Glutamatergic neuron (in vitro differentiated cells): ENCODE measurements at places on chromosomes 7 and 10.

DNA sequence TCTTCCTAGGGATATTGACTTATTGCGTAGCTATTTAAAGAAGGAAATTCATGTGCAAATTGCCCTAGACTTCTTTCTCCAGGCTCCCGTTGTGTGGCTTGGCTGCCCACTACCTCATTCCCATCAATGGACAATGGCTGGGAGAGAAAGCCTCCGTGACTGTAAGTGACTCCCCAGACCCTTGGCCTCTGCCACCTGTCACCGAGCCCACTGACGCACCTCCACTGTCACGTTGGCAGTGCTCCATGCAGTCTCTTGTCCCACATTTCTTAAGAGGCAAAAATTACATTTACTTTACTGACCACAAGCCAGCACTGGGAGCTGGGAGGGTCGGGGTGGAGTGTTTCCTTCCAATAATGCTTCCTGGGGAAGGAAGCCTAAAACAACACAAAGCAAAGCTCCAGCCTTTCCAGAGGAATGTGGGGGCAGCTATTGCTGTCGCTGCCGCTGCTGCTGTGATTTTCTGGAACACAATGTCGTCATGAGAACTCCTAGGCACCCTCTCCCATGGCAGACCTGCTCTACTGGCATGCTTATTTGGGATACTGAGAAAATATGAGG is 89.7 kb upstream of the STEAP1B start:
- no peak for DNase-seq

GRCh38 chr7:122535086-122535485 is 163.8 kb downstream of the RNF133 start:
- DNase-seq: no peak

DNA sequence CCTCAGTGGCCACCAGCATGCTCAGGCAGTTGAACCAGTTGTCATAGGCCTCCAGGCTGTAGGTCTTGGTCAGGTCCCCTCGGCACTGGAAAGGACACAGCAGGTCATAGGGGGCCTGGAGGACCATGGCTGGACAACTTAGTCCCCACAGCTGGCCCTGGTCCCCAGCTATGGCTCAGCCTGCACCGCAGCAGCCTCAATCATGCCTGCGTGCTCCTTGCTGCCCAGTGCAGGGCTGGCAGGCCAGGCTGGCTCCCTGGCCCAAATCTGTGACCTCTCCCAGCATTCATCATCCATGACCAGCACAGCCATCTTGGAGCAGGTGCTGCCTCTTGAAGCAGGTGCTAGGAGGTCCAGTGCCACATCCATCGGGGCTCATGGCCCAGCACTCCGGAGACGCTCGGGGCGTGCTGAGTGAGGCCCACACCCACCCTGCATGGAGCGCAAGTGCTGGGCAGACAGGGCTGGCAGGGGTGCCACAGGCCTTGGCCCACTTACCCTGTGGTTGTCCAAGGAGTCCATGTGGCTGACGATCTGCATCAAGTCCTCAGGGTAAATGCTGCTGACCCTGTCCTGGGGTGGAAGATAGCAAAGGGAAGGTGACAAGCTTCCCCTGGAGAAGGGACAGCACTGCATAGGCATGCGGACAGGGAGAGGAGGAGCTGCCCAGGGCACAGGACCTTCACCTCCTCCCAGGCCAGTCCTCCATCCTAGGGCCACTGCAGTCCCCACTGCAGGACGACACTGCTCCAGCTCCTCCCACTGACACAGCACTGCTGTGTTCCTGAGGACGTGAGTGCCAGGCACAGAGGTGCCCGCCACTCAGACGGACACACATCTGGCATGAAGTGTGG is 61.7 kb downstream of the CSGALNACT2 start:
- DNase-seq: no peak

DNA sequence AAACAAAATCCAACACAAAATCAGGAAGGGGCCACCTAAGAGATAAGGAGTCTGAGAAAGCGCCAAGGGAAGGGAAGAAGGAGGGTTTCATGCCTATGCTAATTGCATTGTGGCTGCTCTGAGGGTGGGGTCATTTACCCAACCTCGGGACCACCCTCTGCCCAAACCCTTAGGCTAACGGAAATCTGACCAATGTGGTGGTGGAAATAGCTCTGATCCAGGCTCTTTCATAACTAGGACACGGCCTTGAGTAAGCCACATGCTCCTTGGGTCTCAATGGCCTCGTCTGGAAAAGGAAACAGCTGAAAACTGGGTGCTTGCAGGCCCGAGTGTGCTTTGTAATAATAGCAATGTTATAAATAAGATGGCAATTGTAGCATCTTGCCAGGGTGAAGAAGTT is 14.9 kb upstream of the SRGN start:
- no peak for DNase-seq

- peak; percentile 77 for DNase-seq
These were observed 645 bp downstream of the SLC26A4 start for GRCh38 chr7:107661081-107661864.

DNA sequence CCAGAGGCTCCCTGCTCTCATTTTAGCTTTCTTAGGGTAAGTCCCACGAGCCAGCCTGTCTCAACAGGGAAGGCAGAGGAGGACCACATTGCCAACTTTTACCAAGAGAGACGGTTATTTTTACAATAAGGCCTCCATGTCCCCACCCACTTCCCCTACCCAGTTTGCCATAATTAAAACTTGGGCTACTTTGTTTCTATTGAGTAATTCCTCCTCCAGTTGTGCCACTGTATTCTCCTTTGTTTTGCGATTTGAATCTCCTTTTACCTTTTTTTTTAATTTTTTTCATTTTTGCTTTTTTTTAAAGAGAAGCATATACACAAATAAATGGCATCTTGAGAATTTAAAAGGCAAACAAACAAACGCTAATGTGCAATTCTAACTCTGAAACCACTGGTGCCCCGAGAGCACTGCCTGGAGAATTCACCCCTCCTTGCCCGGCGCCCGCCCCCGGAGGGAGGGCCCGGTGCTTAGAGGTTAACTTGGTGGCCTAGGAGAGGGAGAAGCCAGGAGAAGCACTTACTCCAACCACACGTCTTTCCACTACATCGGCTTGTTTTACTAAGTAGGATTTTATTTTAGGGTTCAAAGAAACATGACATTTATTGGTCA is 282.3 kb downstream of the USP6NL start:
- DNase-seq: no peak

DNA sequence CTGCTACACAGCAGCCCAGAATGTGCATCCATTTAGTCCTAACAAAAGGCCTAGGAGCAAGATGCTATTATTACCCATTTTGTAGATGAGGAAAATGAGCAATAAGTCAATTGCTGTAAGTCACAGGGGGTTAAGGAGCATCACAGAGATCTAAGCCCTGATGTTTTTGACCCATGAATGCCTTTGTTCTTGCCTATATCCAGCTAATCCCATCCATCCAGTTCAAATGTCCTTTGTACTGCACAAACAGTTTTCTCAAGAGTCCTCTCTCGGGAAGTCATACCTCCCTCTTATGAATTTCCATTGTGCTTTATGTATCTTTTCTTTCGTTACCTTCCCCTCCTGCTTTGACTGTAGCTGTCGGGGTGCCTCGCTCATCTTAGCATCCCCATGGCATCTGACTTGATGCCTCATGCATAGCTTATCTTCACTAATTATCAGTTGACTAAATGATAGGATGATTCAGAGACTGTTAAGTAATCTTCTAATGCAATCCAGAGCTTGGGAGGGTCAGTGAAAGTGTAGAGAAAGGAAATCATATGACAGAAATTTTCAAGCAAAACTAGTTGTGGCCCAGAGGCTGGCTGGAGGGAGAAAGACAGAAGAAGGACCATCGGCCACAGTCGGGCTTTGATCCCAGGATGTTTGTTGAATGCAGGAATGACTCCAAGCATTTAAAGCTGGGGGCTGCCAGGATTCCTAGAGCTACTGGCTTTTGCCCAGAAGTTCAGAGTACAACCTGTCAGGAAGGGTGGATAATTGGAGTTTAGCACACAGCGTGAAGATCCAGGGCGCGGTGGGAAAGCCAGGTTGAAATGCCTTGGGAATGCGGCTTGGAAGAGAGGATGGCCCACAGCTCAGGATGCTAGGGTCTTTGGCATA is 23.5 kb downstream of the BLVRA start:
- DNase-seq: no peak

- DNase-seq: no peak
These were observed 136.7 kb downstream of the VIPR2 start for GRCh38 chr7:159007996-159008389.

DNA sequence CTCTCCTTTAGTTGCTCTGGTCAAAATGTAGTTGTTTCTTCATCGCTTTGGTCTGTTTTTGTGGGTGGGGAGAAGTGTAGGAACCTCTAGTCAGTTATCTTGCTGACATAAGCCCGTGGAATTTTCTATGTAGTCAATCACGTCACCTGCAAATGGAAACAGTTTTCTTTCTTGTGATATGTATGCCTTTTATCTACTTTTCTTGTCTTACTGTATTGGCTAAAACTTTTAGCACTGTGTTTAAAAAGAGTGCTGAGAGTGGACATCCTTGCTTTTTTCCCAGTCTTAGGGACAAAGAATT is 42.3 kb downstream of the AKR1E2 start:
- no peak for DNase-seq

- peak; percentile 58 for DNase-seq
These were observed 40.9 kb upstream of the MET start for GRCh38 chr7:116630932-116631671.

- DNase-seq: no peak
These were observed 92.5 kb downstream of the TRIL start for GRCh38 chr7:28865601-28866144.

GRCh38 chr10:75379212-75379724 is 22.3 kb downstream of the ZNF503 start:
- DNase-seq: no peak

- DNase-seq: no peak
These were observed 84.4 kb downstream of the TNS3 start for GRCh38 chr7:47497367-47498096.

DNA sequence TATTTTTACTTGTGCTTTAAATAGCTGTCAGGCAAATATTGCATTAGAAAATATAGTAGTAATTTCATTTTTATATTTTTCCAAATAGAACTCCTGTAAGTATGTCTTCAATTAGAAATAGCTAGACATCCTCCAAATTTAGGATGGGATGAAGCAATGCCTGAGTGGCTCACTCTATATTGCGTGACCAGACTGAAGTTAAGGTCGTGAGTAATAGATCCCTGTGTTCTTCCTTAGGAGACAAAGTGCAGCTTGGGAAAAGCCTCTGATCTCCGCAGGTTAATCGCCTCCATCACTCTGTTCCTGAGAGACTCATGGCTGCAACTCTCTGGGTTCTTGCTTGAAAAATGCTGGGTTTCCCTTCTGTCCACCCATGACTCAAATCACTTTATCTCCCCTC is 484.8 kb upstream of the ANKRD30A start:
- no peak for DNase-seq

- DNase-seq: no peak
These were observed 286.2 kb downstream of the TCERG1L start for GRCh38 chr10:131025333-131025732.

DNA sequence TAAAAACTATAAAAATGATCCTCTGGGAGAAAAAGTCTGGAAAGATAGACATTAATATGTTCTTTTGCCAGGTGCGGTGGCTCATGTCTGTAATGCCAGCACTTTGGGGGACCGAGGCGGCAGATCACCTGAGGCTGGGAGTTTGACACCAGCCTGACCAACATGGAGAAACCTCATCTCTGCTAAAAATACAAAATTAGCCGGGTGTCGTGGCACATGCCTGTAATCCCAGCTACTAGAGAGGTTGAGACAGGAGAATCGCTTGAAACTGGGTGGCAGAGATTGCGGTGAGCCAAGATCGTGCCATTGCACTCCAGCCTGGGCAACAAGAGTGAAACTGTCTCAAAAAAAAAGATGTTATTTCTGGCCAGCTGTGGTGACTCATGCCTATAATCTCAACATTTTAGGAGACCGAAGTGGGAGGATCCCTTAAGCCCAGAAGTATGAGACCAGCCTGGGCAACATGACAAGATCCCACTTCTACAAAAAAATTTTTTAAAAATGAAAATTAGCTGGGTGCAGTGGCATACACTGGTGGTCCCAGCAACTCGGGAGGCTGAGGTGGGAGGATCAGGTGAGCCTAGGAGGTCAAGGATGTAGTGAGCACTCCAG is 101.9 kb upstream of the LRRN3 start:
- no peak for DNase-seq

DNA sequence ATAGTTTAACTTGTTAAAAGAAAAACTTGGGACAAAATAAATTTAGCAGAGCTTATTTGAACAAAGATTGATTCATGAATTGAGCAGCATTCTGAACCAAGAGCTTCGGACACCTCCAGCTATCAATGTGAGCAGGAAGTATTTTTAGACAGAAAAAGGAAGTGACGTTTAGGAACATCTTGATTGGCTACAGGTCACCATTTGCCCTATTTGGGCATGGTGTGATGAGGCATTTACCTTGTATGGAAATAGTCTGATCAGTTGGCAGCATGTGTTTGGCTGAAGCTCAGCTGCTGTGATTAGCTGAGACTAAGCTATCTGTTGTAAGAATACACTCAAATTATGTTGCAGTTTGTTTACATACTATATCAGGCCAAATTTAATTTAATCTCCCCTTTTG is 185.1 kb downstream of the ATRNL1 start:
- DNase-seq: no peak

DNA sequence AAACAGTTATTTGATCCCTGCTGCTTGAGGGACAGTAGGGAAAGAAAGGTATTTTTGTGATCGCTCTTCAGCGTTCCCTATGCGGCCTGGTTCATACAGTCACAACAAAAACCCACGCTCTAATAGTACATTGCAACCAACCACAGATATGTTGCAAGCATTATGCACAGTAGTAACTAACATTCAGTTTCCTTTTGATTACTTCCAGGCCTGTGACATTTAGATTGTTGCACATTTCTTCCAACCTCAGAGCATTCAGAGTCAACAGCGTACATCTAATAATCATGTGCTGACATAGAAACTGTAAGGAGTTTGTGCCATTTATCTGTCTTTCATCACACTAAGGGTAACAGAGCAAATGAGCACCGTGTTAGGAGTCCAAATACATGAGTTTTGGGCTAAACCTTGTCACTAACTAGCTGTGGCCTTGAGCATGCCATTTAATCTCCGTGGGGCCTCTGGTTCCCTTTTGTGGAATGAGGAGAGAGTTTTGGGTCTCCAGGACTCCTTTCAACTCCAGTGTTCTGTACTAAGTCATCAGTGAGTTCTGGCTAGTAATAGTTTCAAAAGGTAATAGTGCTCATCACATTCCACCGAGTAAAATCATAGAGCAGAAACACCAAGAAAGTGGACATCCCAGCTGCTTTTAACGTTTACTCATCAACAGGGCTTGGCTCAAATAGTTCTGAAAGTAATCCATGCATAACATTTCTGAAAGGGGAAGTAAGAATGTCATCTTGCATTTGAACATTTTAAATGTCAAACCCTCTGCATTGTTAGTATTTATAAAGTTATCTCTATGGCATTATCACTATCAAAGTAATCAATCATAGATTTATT is 99.0 kb upstream of the FZD1 start:
- DNase-seq: no peak

- DNase-seq: no peak
These were observed 52.1 kb upstream of the SLC29A3 start for GRCh38 chr10:71266918-71267442.

DNA sequence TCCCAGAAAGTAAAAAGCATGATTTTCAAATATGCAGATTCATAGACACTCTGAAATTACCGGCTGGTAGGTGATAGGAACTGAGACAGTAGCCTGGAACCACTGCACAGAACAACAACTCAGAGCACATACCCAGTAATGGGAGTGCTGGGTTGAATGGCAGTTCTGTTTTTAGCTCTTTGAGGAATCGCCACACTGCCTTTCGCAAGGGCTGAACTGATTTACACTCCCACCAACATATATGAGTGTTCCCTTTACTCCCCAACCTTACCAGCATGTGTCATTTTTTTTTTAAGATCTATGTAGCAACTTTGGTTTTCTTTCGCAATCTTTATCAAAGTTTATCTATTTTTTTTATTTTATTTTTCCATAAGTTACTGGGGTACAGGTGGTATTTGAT is 358.8 kb downstream of the CALN1 start:
- no peak for DNase-seq

- no peak for DNase-seq
These were observed 62.7 kb downstream of the LGI1 start for GRCh38 chr10:93820434-93820833.
